ENCODE measurements at places on chromosomes 2 and 18. TPM values are rescaled to one million over a fixed set of nuclear protein-coding genes. Genes with fewer than 3 reads are reported as not detected.

- no peak for DNase-seq
These were observed 147.7 kb upstream of the PXDN start for GRCh38 chr2:1891971-1892486.

GRCh38 chr2:119522671-119523070 is 1.6 kb downstream of the SCTR start:
- DNase-seq = no peak

- peak; percentile 10 for DNase-seq
These were observed 116.6 kb downstream of the SRBD1 start for GRCh38 chr2:45494275-45494977.

DNA sequence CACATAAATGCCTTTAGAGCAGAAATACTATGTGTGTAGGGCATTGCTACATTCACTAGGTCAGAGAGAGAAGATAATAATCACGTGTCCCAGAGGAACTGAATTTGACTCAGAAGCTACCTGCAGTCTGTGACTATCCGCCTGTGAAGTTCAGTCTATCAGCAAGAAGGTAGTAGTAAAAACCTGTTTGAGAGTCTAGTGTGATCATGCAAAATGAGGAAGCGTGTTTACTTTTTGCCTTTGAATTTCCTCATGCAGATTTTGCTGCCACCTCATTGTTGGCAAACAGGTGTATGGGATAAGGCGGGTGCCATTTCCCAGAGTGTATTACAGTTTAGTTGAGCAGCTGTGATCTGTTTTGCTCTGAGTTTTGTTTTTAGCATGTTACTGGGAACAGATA is 403.9 kb upstream of the FANCL start:
- DNase-seq = no peak

DNA sequence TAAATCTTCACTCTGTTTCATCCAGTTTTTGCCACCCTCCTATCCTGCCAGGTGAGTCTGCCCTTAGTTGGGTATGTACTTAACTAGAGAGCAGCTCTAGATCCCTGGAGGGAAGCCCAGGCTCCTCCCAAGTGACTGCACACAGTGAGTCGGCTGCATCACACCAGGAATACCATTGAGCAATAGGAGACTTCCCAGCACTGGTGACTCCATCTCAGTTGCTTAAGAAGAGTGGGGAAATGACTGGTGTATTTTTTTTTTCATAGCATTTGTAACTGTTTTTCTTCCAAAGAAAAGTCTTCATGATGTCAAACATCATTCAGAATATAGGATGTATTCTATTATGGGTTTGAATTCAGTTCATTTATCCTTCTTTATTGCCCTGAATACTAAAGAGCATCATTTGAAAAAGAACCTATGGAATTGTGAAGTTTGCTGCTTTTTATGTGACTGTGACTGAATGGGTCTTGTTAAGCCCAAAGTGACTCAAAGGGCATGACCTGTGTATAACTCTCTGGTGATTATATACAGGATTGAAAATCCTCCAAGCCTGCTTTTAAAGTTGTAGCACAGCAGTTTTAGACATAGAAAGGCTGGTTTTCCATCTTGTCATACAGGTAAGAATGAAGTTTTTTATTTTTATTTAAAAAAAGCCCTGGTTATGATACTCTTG is 84.3 kb downstream of the MAP3K20 start:
- no peak for DNase-seq

- DNase-seq = no peak
These were observed 46.2 kb downstream of the TWSG1 start for GRCh38 chr18:9380621-9381395.

DNA sequence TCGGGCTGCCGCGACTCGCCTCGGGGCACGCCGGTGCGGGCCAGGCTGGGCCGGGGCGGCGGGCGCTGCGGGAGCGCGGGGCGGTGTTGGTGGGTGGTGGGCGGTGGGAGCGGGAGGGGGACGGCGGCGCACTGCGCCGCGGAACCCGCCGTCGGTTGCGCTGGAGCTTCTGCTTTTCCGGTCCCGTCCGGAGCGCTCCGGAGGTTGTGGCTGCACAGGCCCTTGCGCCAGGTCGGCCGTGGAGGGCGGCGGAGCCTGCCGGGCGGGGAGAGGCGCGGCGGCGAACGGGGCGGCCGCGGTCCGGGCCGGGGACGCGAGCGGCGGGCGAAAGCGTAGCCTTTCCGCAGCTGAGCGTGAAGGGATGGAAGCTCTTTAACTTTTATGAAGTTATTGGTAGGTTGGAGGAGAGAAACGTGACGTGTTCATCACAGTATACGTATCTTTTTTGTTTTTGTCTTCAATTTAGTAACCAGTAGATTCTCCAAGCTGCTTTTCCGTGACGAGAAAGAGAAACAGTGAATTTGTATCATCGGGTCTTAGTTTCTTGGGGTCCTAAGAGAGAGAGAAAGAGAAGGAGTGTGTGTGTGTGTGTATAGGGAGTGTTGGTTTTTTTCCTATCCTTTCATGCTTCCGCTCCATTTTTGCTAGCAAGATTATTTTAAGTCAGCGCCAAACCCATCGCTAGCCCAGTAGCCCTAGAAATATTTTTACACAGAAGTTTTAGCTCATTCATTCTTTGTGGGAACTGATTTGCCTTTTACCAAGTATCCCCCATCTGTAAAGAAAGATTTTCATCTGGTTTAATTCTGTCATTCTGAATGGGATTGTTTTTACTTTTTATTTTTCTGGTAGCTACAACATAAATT is 535 bp downstream of the ATG4B start:
- no peak for DNase-seq

DNA sequence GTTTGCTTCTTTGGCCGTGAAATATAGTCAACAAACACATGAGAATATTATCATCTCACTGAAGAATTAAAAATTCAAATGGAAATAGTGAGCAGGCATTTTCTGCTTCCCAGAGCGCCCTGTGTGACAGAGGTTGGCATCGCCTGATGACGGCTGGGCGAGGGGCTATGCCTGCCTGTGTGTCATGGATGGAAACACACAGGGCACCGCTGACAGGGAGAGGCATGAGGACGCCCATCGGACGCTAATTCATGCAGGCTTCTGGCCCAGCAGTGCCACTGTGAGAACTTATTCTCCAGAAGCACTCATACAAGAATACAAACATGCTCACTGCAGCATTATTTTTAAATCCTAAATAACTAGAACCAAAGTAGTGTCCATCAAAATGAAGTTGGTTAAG is 61.4 kb upstream of the OTOS start:
- DNase-seq = no peak

DNA sequence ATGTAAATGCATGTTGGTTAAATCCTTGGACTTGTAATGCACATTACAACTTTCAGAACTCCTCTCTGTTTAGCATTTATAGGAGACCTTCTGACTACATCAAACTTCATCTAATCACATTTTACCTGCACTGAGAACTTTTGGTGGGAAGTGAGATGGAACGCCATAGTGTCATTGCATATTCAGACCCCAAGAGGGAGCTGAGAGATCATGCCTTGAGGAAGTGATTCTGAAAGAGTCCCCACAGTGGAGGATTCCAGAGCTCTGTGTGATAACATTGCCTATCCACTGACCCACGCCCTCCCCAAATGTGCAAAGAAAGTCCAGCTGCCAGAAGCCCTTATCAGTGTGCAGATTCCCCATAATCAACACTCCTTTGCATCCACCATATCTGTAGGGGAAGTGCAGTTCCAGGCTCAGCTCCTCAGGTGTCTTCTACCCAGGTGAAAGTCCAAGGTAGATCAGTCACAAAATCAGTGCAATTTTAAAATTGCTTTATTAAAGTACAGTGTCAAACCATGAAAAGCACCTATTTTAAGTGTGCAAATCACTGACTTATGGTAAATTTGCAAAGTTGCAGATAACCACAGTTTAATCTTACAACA is 212.4 kb downstream of the RPIA start:
- no peak for DNase-seq

DNA sequence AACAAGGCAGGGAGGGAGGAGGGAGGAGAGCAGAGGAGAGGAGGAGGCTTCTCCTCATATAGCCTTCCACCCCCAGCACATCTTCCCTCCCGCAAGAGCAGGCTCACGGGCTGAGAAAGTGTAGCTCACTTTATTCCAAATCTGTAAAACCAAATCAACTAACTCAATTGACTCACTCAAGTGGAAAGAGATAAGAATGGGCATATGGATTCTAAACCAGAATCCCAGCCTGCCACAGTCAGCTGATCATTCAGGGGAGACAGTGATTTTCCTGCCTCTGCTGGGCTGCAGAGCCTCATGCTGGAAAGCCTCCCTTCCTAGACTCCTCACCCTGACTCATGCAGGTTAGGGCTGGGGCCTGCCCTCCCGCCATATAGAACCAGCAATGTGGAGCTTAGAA is 4.2 kb upstream of the TWSG1 start:
- no peak for DNase-seq

DNA sequence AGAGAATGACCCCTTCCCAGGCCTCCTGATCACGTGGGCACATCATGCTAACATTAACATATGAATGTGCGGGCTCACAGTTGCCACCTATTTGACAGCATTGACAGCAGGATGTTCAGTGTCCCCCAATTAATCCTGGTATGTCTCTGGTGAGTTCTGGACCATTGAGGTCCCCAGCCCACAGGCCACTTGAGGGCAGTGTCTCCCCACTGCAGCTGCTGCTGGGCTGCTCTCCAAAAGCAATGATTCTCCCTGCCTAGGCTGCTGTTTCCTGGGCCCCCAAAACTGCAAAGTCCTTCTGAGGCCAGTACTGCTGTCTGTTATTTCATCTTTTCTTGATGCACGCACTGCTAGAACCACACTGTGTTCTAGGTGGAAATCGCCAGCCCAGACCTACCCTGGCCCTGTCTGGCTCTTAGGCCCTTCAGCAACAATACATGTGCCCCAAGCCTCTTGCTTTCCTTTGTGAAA is 52.7 kb upstream of the MAPK4 start:
- no peak for DNase-seq

GRCh38 chr2:3377279-3377611 is 373 bp downstream of the EIPR1 start:
- DNase-seq = no peak

- DNase-seq = no peak
These were observed 66.7 kb upstream of the SH3BP4 start for GRCh38 chr2:234885118-234885517.

DNA sequence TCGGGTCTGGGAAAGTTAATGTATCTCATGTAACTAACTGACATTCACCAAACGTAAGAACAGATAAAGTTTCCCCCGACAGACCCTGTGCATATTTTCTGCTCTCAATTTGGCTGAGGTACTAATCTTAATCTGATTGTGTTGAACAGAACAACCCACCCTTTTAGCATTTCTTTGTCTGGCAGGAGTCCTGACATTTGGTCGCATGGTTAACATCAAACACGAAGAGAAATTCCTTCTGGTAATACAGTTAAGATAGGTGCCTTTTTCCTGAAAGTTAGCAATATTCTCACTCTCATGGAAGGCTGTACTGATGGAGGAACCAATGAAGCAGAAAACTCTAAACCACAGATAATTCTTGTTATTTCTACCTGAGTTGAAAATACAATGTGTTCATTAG is 520.8 kb downstream of the PARD3B start:
- DNase-seq = no peak

DNA sequence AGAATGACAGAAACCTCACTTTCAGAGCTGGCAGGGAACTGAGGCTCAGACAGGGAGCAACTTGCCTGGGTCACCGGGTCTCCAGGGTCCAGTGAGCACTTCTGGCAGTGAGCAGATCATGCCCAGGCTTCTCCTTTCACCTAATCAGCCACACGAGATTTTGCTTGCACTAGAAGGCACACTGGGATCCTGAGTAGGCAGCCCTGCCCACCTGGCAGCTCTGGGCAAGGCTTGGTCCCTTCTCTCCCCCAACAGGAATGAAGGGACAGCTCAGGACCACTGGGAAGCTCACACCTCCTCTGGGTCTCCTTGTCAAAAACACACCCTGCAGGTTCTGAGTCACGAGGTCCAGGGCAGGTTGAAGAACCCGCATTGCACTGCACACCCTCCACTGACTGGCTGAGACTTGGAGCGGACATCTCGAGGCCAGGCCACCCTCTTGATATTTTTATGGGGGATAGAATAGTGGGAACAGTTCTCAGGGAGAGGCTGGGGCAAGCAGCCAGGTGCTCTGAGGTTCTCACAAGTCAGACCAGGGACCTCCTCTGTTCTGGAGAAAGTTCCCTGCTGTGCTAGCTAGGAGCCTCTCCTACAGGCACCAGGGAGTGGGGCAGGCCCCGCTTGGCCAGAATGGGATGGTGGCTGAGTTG is 5.7 kb downstream of the MAL start:
- DNase-seq = no peak

DNA sequence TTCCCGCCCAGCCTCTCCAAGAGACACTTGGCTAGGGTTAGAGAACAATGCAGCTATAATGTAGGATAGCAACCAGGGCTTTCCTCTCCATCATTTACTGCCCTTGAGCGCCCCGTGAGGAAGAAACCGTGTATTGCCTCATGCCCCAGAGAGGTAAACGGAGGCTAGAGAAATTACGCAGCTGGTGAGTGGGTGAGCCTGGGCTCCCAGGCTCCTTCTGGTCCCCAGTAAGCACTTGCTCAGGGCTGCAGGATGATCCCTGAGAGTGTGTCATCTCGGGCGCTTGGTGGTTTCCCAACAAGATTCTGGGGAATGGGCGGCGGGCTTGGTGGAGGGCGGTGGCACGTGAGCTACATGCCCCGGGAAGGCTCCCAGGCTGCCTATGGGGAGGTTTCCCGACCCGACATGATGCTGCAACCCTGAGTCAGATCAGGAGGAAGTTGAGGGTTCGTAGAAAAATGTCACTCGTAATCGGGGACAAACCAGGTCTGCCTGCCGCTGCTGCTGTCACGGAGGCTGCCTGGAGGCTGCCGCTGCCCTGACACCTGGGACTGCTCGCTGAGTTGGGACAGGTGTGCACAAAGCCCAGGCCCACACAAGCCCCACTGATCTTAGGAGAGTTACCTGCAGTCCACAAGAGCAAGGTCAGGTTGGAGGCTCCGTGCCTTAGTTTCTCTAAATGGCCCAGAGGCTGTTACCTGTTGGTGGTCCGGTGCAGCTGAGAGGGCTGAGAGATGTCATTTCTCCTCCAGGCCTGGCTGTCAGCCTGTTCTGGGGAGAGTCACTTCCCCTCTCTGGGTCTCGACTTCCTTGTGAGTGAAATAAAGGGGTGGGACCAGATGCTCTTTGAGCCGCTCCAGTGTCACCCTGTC is at the start of gene GPR55:
Gene GPR55 (minus strand): TSS at position 773 of the 872 bp plus-strand sequence. CDS start 14,280 bp downstream, outside the sequence.
- peak; percentile 61 for DNase-seq

DNA sequence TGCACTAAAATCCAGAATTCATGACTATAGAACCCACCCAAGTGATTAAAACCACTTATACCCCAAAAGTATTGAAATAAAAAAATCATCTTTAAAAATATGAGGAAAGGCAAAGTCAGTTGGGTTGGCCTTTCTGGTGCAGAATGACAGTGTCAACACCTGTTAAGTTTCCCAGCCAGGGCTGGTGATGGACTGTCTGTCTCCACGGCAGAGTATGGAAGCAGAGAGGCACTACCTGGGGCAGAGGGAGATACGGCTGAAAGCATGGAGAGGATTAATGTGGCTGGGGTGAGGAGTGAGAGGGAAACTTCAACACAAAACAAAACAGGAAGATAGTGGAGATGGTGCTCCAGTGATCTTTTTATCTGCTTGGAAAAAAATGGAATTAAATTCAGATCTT is 215.8 kb downstream of the FAM210A start:
- DNase-seq = no peak

GRCh38 chr2:126887506-126887905 is 11.2 kb upstream of the TEX51 start:
- DNase-seq = no peak

Gene SIX3
- total RNA-seq = not detected

Gene DNAJC5G
- total RNA-seq = not detected

Gene C2orf81
- total RNA-seq = 2.1 TPM

Gene ELOA2
- total RNA-seq = not detected

All from activated naive CD4-positive, alpha-beta T cell treated with anti-CD3 and anti-CD28 coated beads, Interleukin-2, amount 50 U/mL, for 72 hours (primary cell).